Urinary bladder (tissue), 4 donors: ENCODE measurements at places on chromosomes 4 and X. TPM values are rescaled to one million over a fixed set of nuclear protein-coding genes. Genes with fewer than 3 reads are reported as not detected.

CLDN34 gene
- total RNA-seq, result 0.32 TPM

- no peak for DNase-seq
Measured at GRCh38 chr4:152220201-152220666, 315.7 kb downstream of the FBXW7 start.

- no peak for DNase-seq
Measured at GRCh38 chr4:148034813-148035212, 302.9 kb downstream of the ARHGAP10 start.

GRCh38 chr4:141035920-141036319 is 97.3 kb downstream of the RNF150 start:
- DNase-seq, result no peak

GLOD5 gene
- not detected for total RNA-seq

- DNase-seq, result no peak
Measured at GRCh38 chrX:115892056-115892708, 278.4 kb upstream of the AGTR2 start.

CT83 gene
- total RNA-seq, result not detected

DNA sequence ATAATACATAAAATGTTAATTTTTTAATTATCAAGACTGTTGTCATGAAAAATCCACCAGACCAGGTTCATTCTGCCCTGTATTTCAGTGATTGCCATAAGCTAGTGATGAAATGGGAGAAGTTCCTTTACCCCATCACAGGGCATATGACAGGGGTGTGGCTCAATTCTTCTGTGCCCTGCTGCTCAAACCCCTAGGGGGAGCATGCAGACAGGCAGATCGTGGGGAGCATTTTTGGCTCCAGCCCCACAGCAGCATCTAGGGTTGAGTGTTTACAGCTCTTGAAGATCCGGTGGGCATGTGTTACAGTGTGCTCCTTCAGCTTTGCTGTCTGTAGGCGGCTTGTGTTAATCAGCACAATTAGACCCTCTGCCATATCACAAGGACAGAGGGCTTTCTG is 700.7 kb downstream of the PCDH18 start:
- no peak for DNase-seq

DNA sequence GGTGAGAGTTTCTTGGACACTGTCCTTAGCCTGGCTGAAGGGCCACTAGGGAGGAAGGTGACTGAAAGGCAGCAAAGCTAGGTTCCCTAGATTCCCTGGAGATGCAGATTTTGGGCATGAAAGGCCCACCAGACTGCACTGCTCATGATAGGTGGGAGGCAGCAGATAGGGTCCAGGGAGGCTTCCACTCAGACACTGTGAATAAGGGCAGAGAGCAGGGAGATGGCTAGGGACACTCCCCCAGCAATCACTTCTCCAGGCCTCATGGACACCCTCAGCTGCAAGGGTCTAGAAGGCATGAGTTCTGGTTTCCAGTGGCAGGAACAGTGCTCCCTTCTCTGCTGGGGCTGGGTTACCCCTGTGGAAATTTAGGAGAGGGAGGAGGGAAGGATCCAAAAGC is 20.1 kb downstream of the ARMCX2 start:
- DNase-seq, result no peak

DNA sequence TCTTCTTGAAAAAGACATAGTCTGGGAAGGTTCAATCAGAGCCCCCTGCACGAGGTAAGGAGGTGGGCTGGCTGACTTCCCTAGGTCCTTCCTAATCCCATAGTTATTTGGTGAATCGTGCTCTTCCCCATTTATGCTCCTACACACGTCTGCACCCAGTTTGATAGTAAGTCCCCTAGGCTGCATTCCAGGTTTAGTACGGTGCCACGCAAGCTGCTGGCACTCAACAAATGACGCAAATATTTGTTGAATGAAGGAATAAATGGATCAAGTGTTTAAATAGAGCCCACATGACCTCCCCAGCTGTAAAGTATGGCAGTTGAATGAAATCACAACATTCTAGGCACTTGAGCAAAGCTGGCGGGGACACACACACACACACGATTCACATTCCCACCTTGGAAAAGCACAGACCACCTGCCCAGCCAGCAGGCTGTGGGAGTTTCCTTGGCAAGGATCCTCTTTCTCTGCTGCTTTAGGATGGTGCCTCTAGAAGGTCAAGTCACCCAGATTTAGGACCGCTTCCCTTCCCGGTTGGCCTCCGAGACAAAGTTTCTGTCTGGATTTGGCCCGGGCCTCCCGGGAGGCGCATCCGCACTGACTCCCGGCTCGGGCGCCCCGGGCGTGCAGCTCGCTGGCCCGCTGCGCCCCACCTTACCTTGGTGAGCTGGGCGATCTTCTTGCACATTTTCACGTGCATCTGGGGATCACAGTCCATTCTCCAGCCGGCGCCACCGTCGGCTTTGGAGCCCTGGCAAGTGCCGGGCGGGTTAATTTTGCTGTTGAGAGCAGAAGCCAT is 721 bp downstream of the FAM184B start:
- DNase-seq, result no peak

ZDHHC15 gene
- total RNA-seq, result 8.0 TPM

DNA sequence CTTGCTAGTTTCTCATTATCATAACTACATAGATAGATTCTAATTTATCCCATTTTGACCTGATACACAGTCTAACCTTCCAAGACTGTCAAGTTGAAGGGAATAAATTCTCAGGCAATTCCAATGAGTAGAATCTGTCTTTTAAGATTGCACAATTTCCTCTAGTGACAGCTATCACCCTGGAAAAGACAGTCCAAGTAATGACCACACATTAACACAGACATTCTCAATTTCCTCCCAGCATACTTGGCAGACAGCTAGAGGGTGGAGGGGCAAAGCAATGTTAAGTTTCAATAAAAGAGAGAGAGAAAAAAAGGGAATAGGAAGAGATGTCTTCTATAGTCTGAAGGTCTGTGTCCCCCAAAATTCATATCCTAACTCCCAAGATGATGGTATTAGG is 234.7 kb downstream of the LDB2 start:
- DNase-seq, result no peak

- DNase-seq, result no peak
Measured at GRCh38 chr4:127781300-127782024, 660 bp upstream of the HSPA4L start.

AKAP14 gene
- not detected for total RNA-seq

TCEAL6 gene
- total RNA-seq, result not detected

DNA sequence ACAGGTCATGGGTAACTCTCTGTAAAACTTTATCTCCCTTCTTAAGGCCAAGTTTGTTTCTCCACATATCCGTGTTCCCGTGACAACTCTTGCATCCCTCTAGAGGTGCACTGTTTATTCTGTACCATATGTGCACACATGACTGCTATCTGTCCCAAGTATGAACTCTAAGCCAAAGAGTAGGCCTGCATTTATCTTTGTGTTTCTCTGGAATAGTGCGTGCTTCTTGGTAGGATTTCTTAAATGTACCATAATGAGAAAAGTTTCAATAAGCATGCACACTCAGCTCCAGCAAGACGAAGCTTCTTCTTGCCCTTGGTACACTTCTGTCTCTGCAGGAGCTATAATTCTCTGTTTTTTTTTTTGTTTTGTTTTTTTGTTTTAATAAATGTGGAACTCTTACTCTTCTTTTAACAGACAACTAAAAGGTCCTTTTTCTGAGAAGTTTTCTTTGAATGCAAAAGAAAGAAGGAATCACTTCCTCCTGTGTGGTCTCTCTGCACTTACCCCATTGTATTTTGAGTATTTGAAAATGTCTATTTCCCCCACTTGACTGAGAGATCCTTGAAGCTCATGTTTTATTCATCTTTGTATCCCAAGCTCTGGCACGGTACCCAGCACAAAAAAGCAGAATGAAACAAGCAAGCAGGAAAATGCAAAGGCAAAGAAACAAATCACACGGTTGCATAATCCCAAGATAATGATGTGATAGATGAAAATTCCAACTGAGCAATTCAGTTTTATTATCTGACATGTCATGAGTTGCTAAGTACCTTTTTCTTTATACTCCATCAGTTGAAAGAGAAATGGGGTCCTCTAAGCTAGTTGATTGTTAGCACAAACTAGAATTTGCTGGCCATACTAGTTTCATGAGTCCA is 521.9 kb upstream of the BOD1L1 start:
- no peak for DNase-seq

DNA sequence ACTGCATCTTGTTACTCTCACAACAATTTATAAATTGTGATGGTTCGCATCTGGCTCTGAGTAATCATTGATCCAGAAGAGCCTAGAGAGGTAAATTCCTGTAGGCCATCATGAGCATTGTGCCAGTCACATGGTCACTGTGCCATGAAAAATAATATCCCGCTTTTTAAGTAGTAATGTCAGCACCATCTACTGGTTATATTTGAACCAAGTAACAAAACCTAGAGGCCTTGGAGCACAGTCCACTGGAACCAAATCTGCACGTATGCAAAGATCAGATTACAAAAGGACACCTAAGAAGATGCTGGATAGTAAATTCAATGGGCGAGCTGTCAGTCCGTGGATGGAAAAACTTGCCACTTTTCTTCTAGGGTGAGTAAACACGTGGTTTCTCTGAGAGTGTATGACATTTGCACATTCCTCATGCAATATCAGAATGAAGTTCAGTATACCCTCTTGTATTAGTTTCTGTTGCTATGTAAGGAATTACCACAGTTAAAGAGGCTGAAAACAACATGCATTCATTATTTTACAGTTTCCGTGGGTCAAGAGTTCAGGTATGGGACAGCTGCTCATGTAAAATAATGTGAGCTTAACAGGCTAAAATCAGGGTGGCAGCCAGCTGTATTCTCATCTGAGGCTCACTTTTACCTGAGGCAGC is 26.8 kb downstream of the FAM114A1 start:
- no peak for DNase-seq

- no peak for DNase-seq
Measured at GRCh38 chr4:38740303-38740702, 42.5 kb downstream of the TLR10 start.

- DNase-seq, result no peak
Measured at GRCh38 chr4:28886934-28887333, 1833.2 kb upstream of the PCDH7 start.

DNA sequence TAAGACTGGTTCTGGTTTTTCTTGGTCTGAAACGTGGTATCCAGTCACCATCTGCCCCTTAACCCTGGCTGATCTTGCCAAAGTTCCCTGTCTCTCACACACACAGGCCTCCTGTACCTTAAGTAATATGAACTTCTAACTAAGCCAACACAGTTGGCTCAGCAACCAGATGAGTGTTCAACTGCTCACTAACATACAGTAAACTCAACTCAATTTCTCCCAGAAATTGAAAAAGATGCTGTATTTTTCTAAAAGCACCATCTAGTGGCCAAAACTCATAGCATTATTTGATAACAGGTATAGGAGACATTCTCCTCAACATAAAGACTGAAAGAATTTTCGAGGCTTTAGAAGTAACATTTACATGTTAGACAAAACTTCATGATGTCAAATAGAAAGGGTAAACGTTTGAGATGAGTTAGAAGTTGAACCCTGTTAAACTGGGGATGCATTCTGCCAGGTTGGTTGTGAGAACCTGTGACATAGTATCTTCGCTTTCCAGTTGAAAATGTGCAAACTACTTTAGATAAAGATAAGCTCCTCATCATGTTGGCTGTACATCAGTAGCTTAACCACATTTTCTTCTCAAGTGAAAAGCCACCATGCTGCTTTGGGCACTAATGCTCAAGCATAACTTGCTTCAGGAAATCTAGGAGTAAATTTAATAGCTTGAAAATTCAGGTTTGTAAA is 31.2 kb downstream of the CCNI start:
- DNase-seq, result peak; percentile 36

- DNase-seq, result no peak
Measured at GRCh38 chr4:141658309-141658708, 21.9 kb downstream of the IL15 start.

GRCh38 chr4:83876047-83876446 is 340.1 kb downstream of the GPAT3 start:
- DNase-seq, result no peak

- no peak for DNase-seq
Measured at GRCh38 chrX:119325456-119325855, 73.7 kb upstream of the SLC25A43 start.
